Stimulated activated CD8-positive, alpha-beta memory T cell treated with anti-CD3 and anti-CD28 coated beads, Interleukin-7, amount 100 ng/mL, for 1 hour (primary cell): ENCODE measurements at places on chromosomes 2 and 18.

DNA sequence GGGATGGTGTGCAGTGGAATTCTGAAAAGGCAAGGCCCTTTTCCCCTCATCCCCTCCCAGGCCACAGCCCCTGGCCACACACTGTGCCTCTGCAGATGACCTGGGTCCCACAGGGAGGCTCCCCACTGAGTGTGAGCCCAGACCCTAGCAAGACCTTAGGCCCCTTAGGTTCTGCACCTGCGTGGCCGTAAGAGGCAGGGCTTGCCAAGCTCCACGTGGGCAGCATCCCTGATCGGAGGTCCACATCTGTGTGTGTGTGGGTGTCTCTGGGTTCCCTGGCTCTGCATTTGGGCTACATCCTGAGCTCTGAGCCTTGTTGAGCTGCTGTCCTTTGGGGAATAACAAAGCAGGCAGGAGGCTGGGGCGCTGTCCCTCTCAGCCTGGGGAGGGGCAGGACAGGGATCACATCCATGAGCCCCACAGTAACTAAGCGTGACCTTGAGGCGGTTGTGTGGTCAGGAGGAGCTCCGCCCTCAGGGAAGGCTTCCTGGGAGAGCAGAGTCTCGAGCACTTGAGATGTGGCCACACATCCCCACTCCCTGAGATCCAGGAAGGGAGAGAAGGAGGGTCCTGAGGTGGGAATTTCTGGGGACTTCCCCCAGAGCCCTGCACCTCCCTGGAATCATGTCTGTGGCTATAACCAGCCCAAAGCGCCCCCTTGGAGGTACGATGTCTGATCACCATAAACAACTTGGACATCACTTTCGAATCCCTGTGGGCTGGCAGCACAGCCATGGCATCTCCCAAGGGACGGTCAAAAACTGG is 84.8 kb downstream of the STPG4 start:
- no peak for DNase-seq

DNA sequence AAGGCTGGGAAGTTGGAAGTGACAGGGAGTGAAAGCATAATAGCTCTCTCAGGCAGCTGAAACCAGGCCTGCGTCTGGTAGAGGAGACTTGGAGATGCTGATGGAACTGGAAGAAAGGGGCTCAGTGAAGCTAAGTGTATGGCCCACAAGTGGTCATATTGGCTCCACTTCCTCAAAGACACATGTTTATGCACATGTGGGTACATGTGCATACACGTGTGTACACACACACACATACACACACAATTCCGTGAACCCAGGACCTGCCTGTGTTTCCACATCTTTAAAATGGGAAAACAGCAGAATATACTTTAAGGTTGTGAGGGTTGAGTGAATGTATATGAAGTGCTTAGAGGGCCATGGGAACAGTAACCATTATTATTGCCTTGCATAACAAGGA is 160.9 kb downstream of the ARL6IP6 start:
- no peak for DNase-seq

GRCh38 chr2:224958462-224958857 is 83.8 kb downstream of the DOCK10 start:
- DNase-seq, result no peak

DNA sequence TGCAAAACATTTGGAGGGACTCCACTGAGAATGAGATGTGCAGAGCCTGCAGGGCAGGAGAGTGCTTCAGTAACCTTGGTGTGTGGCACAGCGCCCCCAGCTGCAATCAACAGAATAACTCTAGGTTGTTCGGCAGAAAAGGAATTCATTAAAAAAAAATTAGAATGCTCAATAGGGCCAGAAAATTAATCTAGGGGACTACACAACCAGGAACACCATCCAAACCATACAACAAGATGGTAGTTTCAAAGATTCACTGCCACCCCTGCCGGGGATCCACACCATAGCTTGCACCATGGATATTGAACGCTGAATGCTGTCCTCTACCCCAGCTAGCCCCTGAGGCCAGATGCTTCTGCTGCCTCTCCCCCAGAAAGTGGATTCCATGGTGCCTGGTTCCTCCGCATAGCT is 50.1 kb downstream of the THUMPD2 start:
- DNase-seq, result no peak
